ENCODE measurements at places on chromosomes 7 and 10.

GRCh38 chr7:49001610-49002033 lies 77.3 kb downstream of the CDC14C start:
- DNase-seq, result no peak

DNA sequence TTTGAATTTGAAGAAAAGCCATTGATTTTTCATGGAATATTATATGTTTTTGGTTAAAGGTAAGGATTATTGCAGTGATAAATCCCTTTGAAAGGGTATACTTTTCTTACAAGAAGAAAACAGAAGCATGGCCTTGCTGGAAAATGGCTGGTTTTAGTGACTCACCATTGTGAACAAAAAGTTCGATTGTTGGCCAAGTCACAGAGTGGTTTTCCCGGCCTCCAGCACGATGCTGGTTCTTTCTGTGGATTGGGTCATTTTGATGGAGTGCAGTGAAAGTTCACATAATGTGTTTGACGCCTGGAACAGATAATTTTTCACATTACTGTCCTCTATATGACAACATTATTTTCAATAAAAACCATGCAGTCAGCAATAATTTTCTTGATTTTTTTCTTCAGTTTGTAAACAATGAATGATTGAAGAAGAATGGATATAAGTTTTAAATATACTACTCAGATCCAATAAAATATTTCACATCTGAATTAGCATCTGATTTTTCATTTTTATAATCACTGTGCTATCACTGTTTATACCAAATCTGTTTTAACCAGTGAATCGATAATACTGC lies 60.9 kb downstream of the RBM20 start:
- no peak for DNase-seq

DNA sequence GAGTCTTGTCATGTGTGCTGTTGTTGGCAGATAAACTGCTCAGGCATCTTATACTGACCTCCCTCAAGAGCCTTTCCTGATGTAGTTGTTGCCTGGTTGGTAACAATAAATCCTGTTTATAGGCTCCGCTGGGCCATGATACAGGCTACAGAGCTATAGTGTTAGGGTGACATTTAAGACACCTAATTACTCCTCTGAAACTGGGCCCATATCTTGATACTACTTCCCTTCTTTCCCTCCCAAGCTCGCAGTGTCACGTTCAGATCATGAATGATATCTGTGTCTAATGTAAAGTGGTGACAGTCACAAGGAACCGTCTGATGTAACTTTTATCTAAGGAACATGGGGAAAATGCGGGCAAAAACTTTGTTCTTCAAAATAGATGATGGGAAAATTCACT lies 35.4 kb downstream of the CROT start:
- no peak for DNase-seq

GRCh38 chr7:3370068-3370830 lies 69.2 kb downstream of the SDK1 start:
- DNase-seq, result no peak

GRCh38 chr7:151058781-151059366 lies 515 bp upstream of the SLC4A2 start:
- no peak for DNase-seq

Data from fibroblast of skin of abdomen (primary cell).